Stimulated activated CD8-positive, alpha-beta memory T cell treated with anti-CD3 and anti-CD28 coated beads, Interleukin-15, amount 100 ng/mL, for 4 hours (primary cell): ENCODE measurements at places on chromosomes 3 and 15.

DNA sequence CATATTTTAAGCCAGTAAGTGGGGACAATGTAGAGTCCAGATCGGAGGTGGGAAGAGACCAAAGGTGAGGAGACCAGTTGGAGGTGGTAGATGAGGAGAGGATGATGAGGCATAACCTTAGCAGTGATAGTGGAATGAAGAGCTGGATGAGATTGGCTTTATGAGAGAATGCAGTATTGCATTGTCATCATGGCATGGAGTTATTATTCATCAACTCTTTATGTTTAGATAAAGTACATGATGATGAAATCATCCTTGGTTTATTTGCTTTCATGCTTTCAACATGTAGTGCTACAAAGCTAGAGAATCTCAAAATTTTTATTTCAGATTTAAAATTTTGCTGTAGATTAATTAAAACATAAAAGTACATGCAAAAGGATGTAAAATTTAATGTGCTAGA, 64.0 kb downstream of the PPM1L start:
- DNase-seq = no peak

- no peak for DNase-seq
Observed at GRCh38 chr15:92077353-92078085, 224.0 kb downstream of the SLCO3A1 start.

DNA sequence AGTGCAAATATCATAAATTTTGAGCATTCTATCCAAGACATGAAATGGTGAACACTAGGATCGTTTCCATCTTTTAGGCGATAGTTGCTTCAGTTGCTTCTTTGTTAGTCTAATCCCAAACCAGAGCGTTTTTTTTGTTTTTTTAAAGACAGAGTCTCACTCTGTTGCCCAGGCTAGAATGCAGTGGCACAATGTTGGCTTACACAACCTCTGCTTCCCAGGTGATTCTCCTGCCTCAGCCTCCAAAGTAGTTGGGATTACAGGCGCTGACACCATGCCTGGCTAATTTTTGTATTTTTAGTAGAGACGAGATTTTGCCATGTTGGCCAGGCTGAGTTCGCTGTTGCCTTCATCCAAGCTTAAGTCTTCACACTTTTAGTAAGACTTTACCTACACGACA, 265.3 kb downstream of the SHQ1 start:
- DNase-seq = no peak

DNA sequence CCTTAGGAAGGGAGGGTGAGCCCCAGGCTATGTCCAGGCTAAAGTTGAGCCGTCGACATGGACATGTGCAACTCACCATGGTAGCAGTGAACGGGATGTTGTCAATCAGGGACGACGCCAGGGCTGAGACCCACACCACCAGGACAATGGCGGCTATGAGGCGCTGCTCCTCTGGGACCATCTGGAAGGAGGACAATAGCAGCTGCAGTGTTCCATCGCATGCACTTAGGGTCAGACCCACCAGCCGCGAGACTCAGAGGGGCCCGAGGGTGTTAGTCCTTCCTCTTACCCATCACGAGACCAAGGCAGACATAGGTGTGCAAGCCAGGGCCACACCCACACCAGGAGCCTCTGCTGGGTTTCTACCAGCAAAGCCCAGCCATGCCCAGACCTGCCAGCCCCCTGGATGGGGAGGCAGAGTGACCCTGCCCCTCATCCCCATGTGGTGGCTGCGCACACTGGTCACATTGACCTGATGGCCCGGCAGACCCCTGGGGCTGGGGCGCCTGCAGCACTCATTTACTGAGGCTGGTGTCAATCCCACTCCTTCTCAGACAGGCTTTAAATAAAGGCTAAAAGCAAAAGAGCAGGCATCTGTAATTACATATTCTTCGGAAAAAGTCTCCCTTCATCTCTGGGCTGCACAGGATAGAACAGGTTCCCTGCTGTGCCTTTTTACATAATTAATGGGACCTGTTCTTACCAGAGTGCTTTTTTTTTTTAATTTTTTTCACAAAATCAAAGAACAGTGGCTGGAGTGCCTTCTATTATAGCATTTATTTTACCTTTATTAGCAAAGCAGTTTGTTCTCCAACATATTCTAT, 227.8 kb downstream of the OCA2 start:
- DNase-seq = no peak

DNA sequence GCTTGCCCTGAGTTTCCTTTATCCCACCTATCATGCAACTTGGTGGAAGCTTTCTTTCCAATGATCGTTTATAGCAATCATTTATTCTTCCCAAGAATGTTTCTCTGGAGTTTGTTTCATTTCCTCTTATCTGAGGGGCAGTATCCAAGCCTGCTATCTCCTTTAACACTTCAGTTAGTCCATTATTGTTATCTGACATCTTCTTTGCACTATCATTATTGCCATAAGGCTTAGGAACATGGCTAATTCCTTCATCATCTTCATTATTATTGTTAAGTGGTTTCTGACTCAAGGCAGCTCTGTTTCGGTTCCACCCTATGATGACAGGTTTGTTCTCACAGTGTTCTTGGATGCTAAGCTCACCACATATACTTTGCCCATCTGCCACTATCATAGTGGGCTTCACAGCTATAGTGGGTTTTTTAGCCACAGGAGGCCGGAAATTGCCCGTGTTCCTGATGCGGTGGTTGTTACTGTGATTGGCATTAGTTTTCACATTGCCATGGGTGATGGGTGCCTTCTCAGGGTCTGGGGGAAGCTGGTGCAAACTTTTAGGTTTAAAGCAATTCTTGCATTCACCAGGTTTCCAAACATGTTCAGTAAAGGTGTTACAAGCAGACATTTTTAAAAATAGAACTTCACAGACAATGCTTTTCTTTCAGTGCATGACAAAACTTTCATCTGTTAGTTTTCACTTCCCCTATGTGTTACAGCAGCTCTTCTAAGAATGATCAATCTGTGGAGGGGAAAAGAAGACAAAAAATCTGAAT, 110.6 kb upstream of the TSPAN3 start:
- peak; percentile 8 for DNase-seq

DNA sequence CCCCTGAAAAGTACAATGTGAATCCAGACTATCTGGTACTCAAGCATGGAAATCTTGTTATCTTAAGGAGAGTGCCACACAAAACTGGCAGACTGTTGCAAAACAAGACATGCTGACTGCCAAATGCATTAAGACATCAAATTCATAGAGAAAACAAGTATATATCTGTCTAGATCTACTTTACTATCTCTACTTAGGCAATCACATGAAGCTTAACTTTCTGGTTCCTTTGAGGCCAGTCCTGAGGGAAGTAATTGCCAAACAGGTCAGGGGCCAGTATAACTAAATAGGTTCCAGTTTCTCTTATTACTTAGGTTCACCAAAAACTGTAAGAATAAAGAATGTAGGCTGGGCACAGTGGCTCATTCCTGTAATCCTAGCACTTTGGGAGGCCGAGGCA, 15.9 kb upstream of the SLC4A7 start:
- no peak for DNase-seq

- DNase-seq = no peak
Observed at GRCh38 chr15:66359740-66360139, 3.3 kb upstream of the TIPIN start.

GRCh38 chr3:183100376-183100775, 1.1 kb upstream of the MCCC1 start:
- DNase-seq = no peak

DNA sequence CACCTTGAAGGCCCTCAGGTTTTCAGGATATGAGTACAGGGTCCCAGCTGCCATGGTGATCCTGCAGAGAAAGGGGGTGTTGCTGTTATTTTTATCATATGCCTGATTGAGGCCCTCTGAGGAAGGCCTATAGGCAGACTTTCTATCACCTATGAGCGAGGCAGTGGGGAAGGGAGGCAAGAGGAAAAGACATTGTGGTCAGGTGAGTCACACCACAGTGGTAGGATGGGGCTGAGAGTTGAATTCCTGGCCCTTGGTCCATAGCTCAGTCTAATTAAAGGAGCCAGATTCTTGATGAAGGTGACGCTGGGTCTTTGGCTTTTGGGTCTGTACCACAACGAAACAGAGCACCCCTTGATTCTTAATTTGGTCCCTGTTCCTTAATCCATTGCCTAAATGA, 72.7 kb downstream of the ZNF621 start:
- no peak for DNase-seq

- DNase-seq = no peak
Observed at GRCh38 chr3:42661593-42662022, 8.1 kb downstream of the ZBTB47 start.

- DNase-seq = no peak
Observed at GRCh38 chr3:31185062-31185357, 290.5 kb upstream of the GADL1 start.

GRCh38 chr3:143627336-143627735, 220.9 kb downstream of the SLC9A9 start:
- DNase-seq = no peak

DNA sequence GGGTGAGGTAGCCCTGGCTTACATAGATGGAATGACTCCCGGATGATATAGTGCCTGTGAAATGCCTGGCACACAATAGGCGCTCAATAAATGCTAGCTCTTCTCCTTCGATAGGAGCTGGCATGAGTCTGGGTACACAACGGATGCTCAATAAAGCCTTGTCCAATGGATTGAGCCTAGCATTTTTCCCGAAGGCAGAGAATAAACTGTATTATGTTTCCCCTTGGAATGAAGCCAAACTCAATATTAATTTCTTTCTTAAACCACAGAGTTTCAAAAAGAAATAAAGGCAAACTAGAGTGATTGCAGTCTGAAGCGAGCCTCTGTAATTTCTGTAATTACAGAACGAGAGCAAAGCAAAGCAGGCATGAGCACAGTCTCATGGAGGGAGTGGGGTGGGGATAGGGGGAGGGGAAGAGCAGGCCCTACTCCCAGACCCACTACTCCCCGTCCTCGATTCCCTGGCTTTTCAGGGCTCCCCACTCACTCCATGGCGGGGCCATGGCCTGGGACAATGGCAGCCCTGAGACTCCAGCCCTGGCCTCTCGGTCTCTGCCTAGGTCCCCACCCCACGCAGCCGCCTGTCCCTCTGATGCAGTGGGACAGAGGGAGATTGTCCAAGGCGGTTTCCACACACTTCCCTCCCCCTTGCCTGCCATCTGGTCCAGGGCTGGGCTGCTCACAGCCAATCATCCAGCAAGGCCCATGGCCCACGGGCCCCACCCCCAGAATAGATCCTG, 18.0 kb downstream of the SLC6A1 start:
- DNase-seq = no peak

GRCh38 chr3:40827942-40828688, 303.4 kb downstream of the ZNF621 start:
- DNase-seq = no peak

- no peak for DNase-seq
Observed at GRCh38 chr15:70636540-70637165, 126.7 kb downstream of the UACA start.

GRCh38 chr15:40250771-40251483, 12.1 kb downstream of the PAK6 start:
- DNase-seq = no peak

DNA sequence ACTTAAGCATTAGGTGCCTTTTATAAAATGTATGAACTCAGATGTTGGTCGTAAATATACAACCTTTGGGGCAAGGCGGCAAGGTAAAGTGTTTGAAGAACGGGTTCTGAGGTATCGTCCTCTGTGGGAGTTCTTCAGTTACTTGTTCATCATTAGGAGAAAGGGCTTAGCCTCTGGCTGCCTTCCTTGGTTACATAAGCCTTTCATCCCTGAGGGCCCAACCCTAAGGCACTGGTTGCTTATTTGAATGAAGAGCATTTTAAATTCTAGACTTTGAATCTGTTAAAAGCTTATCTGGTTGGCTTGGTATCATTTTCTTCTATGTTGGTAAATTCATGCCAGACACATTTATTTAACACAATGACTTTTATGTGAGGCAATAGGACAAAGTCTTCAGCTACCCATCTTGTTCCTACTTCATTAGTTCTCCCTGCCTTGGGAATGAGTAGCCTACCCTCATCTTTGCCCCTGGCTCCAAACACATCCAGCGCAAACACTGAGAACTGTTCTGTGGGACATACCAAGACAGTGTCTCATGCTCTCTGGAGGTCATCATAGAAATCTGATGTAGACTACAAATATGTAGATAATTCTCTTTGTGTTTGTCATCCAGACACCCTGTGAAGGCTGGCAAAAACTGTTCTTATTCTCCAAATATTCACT, 12.4 kb upstream of the CCDC80 start:
- DNase-seq = no peak

DNA sequence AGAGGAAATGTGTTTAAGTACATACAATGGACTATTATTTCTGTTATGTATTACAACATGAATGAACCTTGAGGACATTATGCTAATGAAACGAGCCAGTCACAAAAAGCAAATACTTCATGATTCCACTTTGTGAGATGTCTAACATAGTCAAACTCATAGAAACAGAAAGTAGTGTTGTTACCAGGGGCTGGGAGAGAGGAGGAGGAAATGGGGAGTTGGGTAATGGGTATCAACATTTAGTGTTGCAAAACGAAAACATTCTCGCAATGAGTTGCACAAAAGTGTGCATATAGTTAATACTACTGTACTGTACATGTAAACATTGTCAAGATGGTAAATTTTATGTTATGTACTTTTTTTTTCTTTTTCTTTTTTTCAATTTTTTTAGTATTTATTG, 194.3 kb downstream of the IL5RA start:
- DNase-seq = no peak

DNA sequence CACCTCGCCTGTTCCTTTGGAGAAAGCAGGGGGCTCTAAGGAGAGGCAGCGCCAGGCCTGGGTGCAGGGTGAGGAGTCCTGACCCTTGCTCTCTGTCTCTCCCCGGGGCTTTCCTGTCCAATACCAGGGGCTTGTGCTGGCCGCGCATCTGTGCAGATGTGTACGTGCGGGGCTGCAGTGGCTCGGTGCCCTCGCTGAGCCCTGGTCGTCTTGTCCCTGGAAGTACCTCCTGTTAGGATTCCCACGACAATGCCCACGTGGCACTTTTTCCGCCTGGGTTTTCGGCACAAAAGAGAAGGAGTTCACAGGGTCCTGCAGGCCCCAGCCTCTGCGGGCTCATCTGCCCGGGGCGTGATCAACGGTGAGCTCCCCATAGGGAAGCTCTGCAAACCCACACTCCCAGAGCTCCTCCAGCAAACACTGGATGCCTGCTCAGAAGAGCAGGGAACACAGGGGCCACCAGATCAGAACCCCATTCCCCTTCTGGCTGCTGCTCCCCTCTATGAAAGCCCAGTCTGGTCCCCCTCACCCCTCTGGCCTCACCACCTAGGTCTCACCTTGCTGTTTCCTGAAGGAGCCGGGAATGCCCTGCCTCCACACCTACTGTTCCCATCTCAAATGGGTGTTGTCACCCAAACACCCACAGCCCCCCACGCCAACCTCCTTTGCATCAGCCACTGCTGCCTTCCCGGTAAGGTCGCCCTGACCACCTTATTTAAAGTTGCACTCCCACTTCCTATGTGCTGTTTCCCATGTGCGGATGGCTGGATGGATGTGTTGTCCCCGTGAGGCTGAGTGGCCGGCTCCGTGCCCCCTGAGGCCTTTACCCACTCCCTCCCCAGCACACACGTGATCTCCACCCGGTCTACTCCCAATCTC, 62.6 kb upstream of the PRR20G start:
- no peak for DNase-seq
